ENCODE measurements at places on chromosomes 16 and 17. TPM values are rescaled to one million over a fixed set of nuclear protein-coding genes. Genes with fewer than 3 reads are reported as not detected.
A peak's percentile ranks its signal among the peaks of the same experiment; 100 is the strongest.

DNA sequence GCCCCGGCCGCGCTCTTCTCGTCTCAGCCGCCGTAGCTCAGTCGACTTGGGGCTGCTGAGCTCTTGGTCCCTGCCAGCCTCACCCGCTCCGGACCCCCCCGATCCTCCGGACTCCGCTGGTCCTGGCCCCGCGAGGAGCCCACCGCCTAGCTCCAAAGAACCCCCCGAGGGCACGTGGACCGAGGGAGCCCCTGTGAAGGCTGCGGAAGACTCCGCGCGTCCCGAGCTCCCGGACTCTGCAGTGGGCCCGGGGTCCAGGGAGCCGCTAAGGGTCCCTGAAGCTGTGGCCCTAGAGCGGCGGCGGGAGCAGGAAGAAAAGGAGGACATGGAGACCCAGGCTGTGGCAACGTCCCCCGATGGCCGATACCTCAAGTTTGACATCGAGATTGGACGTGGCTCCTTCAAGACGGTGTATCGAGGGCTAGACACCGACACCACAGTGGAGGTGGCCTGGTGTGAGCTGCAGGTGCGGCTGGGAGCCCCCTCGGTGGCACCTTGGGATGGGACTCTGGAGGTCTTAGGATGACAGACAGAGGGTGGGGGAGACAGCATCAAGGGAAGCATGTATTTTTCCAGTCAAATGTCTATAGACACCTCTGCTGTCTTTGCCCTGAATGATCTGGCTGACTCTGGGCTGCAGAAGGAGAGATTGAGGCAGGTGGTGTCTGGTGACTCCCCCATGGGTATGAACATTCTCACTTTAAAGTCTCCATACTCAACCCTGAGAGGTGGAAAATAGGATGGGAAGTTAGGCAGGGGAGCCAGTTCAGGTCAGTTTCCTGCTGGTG, 635 bp downstream of the WNK4 start:
- DNase-seq, result no peak

Gene HCRT
- total RNA-seq, result 0.41 TPM

DNA sequence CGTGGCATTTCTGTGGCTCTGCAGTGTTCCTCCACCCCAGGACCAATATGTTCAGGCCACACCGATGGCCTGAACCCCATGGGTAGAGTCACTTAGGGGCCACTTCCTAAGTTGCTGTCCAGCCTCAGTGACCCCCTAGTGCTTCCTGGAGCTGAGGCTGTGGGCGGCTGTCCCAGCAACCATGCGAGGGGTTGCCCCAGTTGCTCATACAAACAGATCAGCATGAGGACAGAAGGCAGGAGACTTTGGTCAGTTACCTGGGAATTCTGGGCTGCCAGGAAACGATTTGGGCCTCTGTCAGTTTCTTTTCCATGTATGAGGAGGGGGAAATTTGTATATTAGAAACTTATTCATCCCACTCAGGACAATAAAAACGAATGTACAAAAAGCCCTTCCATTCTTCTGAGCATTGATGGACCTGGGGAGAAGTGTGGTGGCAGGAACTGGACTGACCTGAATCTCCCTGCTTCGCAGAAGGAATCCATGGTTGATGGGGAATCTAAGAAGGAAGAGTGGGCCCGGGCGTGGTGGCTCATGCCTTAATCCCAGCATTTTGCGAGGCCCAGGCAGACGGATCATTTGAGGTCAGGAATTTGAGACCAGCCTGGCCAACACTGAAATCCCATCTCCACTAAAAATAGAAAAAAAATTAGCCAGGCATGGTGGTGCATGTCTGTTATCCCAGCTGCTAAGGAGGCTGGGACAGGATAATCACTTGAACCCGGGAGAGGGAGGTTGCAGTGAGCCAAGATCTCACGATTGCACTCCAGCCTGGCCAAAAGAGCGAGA, 4.9 kb upstream of the IL32 start:
- no peak for DNase-seq

Gene TMIGD1
- not detected for total RNA-seq

DNA sequence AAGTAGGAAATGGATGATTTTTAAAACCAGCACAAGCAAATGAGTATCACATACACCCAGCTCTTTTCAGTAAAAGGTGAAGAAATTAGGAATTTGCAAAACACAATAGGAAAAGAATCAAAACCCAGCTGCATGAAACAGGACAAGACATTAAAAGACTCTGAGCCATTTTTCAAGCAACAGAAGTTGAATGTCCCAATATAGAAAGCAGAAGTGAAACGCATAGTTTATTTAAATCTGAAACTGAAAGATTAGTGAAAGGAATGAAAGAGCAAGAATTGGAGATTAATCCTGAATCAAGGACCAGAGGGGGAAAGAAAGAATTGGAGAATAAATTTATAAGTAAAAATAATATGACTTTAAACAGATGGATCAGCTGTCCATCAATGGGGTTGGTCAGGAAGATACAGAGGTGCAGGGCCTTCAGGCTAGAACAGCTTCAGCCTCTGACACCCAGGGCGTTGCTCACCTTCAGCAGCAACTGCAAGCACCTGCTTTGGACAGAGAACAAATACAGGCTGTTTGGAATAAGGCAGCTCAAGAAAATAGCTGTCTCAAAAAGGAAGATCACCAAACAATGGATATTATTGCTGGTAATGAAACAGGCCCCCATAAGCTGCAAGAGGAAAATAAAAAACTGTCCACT, 3.9 kb upstream of the ARHGAP17 start:
- DNase-seq, result peak; percentile 39

DNA sequence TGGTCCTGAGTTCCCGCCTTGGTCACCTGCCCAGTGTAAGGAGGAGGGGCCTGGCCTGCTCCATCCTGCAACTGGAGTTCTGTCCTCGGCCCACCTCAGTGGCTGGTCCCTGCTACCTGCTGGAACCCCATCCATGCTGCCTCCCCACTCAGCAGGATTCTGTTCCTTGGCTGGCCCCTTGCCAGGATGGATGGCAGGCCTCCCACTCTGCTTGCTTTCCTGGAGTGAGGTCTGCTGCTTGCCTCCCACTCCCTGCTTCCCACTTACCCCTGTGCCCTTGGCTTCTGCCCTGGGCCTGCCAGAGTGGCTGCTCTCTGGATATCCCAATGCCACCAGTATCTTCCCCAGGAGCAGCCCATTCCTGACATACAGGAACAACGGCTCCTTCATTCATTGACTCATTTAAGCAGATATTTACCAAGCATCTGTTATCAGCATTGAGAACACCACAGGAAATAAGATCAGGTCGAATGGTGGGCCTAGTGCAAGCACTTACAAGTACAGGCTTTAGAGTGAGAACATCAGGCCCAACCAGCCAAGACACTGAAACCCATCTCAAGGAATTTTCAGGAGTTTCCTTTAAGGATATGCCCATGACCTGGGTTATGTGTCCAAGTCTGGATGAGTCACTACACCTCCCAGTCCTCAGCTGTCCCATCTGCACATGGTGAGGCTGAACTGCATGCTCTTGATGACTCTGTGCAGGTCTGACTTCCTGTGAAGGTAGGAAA, 17.0 kb upstream of the RPRML start:
- DNase-seq, result no peak

- no peak for DNase-seq
These were observed 11.2 kb downstream of the CHMP1A start for GRCh38 chr16:89646270-89646669.

Gene RCVRN
- total RNA-seq, result 0.13 TPM

DNA sequence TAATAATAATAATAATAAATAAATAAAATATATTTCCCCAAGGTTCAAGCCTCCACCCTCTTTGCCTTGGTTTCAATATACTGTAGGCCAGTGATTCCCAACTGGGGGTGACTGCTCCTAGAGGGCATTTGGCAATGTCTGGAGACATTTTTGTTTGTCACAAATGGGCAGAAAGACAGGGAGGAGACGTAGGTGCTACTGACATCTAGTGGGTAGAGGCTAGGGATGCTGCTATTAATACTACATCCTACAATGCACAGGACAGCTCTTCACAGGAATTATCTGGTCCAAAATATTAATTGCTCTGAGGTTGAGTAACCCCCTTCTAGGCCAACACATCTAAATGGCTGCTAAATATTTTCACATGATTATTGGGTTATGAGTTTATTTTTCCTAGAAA, 12.8 kb upstream of the PRR14 start:
- DNase-seq, result no peak

DNA sequence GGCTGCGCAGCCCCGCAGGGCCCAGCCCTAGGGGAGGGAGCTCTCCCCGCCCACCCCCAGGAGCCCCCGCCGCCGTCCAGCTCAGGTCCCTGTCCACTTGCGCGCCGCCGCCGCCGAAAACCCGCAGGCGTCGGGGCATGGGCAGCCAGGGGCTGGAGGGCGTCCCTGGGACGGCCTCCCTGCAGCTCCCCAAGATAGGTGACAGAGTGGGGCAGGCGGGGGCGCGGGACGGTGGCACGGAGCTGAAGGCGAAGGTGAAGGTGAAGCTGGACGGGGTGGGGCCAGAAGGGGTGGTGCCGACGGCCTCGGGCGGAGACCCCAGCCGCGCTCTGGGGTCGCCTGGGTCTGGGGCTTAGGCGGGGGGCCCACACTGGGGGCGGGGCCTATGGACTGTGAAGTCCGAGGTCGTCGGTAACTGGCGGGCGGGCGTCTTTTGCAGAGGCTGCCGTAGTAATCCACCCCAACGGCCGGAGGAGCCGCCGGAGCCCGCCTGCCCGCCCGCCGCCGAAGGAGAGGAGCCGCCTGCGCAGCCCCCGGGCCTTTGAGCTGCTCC, 27.2 kb downstream of the SREBF1 start:
- DNase-seq, result no peak

DNA sequence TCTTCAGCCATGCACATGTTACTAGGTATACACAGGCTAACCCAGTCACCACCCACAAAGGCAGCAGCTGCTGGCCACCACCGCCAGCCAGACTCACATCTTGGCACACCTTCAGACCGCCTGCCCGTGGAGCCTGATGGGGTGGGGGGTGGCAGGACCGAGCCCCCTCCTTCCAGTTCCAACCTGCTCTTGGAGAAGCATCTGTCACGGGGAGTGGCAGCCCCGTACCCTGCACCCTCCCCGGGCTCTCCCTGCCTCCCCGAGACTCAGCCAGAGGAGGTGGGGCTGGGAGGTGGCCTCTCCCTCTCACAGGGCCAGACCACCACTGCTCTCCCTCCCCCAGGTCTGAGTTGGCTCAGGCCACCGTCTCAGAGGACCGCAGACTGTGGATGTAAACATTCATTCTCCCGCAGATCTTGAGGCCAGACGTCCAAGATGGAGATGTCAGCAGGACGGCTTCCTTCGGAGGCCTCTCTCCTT, 11.3 kb upstream of the RBFOX3 start:
- DNase-seq, result no peak

Gene C16orf86
- 2.7 TPM for total RNA-seq

GRCh38 chr17:37019117-37019740, 70.5 kb downstream of the AATF start:
- DNase-seq, result no peak

DNA sequence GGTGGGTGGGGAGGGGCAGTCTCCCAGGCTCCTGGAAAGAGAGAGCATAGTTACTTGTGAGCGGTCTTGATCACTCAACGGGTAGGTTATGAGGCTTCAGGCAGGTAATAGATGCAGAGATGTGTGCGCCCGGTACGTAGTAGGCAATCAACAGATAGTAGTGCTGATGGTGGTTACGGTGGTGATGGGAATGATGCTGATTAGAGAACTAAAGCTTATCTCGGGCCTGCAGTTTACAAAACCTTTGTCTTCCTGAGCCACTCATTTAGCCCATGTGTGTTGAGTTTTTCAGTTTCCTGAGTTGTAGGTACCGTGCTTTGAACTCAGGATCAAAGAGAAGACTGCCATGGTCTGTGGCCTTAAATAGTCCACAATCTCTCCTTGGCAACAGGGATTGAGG, 401.0 kb downstream of the SNX29 start:
- DNase-seq, result no peak

- DNase-seq, result no peak
These were observed at the start of gene B3GNT9 for GRCh38 chr16:67150833-67151396. TSS of gene B3GNT9 (minus strand) at chr16:67150998. CDS start at chr16:67150485, 513 bp downstream.

Gene DUSP3
- 5.3 TPM for total RNA-seq

- DNase-seq, result no peak
These were observed 163.2 kb upstream of the FOXF1 start for GRCh38 chr16:86347090-86347489.

Gene RBFOX1
- total RNA-seq, result not detected

DNA sequence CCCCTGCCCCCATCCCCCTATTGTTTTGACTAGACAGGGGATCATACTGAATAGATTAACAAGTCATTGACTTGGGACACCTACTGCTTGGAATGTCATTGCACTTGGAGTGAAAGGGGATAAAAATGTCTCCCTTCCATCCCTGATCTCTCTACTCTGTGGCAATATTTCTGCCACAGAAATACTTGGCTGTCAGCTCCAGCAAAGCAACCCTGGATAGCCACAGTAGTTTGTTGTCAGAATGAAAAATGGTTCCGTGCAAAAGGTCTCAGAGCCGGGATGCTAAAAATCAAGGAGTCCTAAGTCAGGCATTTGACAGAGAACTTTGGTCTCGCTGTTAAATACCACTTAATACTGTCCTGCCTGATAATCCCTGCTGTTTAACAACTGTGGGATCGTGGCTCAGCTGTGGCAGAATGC, 722.0 kb upstream of the SOX9 start:
- no peak for DNase-seq

- DNase-seq, result no peak
These were observed 62.3 kb downstream of the CYTH1 start for GRCh38 chr17:78719630-78720298.

DNA sequence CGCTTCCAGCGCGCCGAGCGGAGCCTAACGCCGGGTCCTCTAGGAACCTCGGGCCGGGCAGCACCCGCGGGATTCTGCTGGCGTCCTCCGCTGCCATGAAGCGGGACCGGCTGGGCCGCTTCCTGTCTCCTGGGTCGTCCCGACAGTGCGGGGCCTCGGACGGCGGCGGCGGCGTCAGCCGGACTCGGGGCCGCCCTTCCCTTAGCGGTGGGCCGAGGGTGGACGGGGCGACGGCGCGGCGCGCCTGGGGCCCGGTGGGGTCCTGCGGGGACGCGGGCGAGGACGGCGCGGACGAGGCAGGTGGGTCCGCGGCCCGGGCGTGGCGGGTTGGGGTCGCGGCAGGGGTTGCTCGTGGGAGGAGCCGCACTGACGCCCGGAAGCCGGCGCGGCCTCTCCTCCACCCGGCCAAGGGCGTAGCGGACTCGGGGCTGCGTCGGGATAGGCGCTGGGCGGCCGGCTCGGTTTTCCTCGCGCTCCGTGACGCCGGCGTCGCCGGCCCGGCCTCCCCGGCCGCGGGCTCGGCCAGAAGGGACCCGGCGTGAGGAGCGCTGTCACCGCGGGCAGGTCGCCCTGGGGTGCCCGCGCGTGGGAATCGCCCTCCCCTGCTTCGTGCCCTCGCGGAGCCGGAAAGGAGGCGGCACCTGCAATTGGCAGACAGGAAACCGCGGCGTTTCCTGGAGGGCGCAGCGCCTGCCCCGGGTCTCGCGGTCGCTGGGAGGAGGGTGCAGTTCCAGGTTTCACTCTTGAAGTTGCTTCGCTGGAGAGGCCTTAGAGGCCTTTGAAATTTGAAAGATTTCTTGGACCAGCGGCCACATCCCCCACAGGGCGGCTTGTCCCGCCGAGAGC, 432 bp downstream of the ZNF276 start:
- DNase-seq, result no peak

Data from GM12878 (cell line).